ENCODE measurements at places on chromosomes 3 and 15.

DNA sequence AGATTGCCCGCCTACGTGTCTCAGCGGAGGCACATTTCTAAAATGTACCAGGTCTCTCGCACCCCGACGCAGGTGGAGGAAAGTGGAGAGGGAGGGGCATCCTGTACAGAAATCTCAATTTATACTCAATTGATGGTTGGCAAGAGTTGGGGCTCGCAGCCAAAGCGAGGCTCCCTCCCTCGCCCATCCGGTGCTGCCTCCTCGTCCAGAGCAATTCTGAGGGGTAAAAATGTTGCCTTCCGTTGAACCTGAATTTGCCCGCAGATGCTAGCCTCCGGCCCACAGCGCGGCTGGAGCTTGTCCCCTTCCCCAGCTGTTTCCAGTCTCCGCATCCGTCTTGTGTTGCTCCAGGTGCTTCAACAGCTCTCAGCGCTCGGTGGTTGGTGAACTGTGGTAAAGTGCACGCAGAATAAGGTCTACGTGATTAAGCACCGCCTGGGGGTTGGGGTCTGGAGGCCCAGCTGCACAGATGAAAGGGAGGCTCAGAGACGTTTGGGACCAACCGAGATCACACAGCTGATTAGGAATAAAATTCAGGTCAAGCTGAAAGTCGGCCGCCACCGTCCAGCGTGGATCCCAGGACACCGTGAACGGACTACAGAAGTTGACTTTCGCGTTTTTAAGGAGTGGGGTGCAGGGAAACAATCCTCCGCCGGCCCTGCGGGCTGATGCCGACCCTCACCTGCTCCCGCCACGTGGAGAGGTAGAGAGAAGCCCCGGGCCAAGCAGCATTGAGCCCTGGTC lies 846 bp upstream of the POLG start:
- no peak for DNase-seq

DNA sequence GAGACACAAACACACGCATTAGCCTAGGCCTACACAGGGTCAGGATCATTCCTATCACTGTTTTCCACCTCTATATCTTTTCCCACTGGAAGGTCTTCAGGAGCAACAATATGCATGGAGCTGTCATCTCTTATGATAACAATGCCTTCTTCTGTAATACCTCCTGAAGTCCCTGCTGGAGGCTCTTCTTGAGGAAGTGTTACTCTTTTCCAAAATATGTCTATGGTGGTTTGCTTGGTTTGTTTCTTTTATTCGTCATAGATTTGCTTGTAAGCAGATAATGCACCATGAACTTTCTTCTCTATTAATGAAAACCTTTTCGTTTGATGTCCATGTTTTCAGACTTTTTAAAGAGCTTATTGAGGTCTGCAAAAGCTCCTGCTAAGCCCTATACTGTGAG lies 109.3 kb downstream of the GMPS start:
- no peak for DNase-seq

- no peak for DNase-seq
Observed at GRCh38 chr3:97391167-97391566, 373.4 kb upstream of the ARL6 start.

GRCh38 chr3:111928613-111929012 lies 50.2 kb upstream of the ABHD10 start:
- DNase-seq = no peak

DNA sequence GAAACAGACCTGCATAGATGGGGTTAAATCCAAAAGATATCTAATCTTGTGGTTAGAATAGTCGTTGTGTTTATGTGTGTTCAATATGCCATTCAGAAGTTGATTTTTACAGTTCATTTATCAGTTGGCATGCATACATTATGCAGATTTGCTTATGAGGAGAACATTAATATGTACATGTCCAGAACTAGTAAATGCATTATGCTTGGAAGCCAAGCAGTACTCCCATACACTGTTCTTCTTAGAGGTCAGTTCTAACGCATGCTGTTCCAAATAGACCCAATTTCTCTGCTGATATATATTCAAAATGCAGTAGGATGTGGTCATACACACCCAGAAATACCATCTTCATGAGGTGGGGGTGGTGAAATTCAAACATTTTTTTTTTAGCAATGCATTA lies 956 bp downstream of the FGF12 start:
- no peak for DNase-seq

- no peak for DNase-seq
Observed at GRCh38 chr3:70832089-70832833, 519.8 kb upstream of the MDFIC2 start.

- peak; percentile 78 for DNase-seq
Observed at GRCh38 chr15:101167753-101168462, 83.9 kb downstream of the CHSY1 start.

GRCh38 chr15:78259232-78259631 lies 5.1 kb upstream of the DNAJA4 start:
- no peak for DNase-seq

GRCh38 chr3:173173652-173174051 lies 32.6 kb upstream of the SPATA16 start:
- no peak for DNase-seq

GRCh38 chr15:70284438-70285214 lies 186.9 kb upstream of the TLE3 start:
- peak; percentile 36 for DNase-seq

Data from activated CD8-positive, alpha-beta memory T cell treated with anti-CD3 and anti-CD28 coated beads, Interleukin-2, amount 50 U/mL, for 48 hours (primary cell).